CD8-positive, alpha-beta T cell (primary cell): ENCODE measurements at places on chromosomes 11 and 22.
A peak's percentile ranks its signal among the peaks of the same experiment; 100 is the strongest.

DNA sequence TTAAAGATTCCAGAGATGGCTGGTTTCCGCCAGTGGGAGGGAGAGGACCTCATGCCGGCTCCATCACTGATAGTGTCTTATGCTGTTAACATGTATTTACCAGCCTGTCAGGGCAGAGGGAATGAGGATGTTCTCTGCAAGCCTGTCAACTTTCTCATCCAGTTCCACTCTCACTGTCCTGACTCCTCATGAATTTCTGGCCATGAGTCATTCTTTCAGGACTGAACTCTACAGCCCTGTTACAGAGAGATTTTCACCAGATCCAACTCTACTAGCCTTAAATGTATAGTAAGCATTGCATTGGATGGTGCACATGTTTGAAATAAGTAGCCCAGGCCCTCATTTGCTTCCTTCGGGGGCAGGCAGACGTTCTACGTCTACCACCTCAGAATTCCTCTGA, 387.7 kb downstream of the TMEM135 start:
- no peak for DNase-seq

DNA sequence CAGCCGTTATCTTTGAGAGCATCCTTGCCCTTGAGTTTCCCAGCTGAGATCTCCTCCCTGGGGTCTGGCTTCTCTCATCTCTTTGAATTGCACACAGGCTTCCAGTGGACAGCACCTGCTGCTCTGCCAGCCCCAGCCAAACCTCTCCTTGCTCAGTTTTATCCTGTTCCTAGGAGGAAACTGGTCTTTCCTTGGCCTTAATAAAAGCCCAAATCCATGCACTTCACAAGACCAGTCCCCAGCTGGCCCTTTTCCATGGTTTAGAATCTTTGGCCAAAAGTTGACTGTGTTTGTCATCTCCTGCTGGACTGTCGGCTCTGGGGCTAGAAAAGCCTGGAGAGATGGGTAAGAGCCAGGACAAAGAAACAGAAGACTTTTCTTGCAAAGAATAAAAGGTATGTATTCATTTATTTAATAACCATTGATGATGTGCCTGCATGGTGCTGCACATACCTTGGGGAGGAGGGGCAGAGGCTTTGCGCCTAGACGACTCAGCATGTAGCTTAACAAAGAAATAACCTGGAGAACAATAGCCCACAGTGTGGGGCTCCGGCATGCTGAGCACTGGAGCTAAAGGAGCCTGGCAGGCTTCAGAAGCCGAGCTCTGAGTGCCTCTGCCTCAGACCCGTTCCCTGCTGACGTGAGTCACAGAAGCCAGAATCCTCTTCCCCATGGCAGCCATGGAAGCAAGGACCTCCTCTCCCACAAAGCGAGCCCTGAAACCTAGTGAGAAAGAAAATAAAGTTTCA, 319.3 kb upstream of the B3GAT1 start:
- no peak for DNase-seq

DNA sequence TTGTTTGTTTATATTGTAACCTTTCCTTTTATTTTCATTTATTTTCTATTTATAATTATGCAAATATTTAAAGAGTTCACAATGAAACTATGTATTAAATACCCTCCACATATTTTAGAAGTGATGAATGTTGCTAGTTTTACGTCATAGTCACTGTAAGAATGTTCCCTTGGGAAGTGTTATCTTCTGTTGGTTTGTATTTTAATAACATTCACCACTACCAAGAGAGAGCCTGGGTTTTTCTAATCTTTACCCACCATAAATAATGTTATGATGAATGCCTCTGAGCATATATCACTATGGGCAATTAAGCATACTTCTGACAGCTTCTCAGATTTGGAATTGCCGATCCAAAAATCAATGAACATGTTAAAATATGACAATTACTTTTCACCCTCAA, 80.7 kb downstream of the GGT1 start:
- no peak for DNase-seq

DNA sequence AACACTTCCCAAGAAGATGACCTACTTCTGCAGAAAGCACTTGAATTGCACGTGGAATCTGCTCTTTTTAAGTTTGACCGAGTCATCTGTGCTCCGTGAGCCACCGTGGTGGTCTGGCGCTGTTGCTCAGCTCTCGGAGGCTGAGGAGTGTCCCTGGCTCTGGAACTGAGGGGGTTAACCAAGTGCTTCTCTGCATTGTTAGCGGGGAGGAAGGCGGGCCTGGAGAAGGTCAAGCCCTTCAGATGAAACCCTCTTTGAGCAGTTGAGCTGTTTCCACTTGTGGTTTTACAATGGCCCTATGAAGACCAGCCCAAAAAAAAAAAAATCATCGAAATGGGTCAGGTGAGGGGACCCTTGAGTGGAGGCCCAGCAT, 286.4 kb downstream of the NTM start:
- DNase-seq = no peak

GRCh38 chr11:3834664-3835461, 5.9 kb downstream of the RHOG start:
- no peak for DNase-seq

DNA sequence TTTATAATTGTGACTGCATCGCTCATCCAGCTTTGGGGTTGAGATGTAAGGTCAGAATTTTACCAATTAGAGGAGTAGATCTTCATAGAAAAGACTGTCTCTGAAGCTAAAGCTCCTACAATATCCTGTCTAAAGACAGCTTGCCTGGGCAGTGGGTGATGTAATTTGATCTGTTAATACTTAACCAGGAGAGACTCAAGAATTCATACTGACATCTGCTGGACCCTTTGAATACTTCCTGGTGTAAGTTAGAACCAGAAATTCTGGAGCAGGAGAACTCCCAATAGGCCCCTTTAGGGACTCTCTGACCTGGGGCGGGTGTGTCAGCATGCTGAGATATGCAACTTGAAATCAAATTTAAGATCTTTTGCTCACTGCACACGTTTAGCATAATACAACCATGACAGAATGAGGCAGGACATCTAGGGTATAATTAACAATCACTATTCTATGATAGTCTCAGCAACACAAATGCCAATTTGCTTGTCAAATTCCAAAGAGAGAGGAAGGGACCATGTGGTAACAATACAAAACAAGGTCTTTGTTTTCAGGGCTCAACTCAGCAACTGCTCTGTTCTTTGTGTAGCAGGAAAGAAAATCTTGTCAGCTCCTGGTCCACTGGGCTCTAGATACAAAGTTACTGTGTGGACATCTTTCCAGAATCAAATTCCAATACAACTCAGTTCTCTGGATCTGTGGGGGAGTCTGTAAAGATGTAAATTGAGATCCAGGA, 143.9 kb downstream of the INSC start:
- DNase-seq = no peak

DNA sequence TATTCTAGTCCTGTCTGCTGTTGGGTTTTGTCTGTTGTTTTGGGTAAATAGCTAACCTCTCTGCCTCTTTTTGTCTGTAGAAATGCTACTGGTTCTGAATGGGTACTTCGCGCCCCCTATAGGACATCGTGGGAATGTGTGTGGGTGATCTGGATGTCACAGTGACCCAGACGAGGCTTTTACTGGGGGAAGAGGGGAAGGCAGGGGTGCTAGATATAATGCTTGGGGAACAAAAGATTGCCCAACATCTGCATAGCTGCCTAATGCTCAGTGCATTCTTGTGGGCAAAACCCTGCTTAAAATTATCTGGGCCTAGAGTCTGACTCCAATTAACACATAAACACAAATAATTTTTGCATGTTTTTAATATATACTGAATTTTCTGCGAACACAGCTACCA, 57.7 kb downstream of the BMAL1 start:
- peak; percentile 82 for DNase-seq

GRCh38 chr11:71936825-71937224, 8.0 kb downstream of the RNF121 start:
- DNase-seq = no peak

- no peak for DNase-seq
Measured at GRCh38 chr11:133362916-133363315, 169.4 kb downstream of the OPCML start.

DNA sequence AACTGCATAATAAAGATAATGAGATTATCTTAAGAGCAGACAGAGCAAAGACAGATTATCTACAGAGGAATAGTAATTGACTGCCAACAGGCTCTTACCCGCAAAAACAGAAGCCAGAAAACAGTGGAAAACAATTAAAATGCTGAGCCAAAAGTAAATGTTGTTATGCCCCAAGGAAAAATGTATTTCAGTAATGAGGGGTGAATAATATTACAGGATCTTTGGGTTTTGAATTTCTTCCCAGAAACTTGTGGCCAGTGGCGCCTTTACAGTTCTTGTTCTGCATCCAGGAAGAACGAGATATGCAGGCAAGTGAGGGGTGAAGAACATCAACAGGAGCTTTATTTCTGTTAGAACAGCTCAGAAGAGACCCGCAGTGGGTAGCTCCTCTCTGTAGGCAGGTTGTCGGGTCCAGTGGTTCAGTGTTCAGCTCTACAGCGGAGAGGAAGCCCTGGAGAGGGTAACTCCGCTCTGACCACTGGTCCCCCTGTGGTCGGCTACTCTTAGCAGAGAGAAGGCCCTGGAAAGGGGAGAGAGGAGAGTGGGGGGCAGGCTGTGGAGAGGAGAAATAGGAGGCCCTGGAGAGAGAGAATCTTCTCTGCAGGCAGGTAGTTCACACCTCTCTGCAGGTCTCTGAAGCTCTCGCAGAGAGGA, 51.8 kb upstream of the SC5D start:
- DNase-seq = no peak

- DNase-seq = no peak
Measured at GRCh38 chr11:27416568-27417176, 53.7 kb upstream of the CCDC34 start.

DNA sequence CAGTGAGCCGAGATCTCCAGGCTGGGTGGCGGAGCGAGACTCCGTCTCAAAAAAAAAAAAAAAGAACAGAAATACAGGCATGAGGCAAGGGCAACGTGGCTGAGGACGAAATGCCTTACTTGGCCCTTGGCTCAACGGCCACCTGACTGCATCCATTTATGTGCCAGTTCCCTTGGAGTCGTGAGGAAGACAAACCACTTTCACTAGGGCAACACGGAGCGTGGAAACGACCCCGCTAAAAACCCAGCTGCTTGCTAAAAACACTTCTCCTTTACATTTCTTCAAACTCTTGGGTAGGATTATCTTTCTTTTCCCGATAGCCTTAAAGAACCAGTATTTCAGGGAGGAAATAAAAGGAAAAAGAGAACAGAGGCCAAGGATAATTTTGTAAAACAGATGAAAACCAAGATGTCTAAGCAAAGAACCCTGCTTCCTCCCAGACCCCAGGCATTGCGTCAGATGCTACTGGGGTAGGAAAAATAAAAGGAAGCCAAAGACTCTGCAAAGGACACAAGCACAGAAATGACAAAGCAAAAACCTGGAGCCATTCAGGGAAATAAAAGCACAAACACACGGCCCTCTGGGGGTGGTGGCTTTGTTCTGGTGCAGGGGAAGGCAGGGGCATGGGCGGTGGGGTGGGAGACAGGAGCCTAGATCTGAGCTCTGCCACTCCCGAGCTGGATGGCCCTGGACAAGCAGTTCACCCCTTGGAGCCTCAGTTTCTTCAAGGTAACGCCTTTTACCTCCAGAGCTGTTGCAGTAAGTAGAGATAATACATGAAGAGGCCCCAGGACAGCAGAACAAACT, 37.0 kb downstream of the PC start:
- DNase-seq = no peak

- no peak for DNase-seq
Measured at GRCh38 chr11:70230151-70230839, 27.2 kb downstream of the FADD start.

- peak; percentile 94 for DNase-seq
Measured at GRCh38 chr11:65639623-65640482, 2.0 kb downstream of the SIPA1 start.

- DNase-seq = no peak
Measured at GRCh38 chr11:102810950-102811660, 13.1 kb upstream of the MMP1 start.

GRCh38 chr11:2700415-2701211, 819 bp upstream of the KCNQ1OT1 start:
- DNase-seq = no peak

DNA sequence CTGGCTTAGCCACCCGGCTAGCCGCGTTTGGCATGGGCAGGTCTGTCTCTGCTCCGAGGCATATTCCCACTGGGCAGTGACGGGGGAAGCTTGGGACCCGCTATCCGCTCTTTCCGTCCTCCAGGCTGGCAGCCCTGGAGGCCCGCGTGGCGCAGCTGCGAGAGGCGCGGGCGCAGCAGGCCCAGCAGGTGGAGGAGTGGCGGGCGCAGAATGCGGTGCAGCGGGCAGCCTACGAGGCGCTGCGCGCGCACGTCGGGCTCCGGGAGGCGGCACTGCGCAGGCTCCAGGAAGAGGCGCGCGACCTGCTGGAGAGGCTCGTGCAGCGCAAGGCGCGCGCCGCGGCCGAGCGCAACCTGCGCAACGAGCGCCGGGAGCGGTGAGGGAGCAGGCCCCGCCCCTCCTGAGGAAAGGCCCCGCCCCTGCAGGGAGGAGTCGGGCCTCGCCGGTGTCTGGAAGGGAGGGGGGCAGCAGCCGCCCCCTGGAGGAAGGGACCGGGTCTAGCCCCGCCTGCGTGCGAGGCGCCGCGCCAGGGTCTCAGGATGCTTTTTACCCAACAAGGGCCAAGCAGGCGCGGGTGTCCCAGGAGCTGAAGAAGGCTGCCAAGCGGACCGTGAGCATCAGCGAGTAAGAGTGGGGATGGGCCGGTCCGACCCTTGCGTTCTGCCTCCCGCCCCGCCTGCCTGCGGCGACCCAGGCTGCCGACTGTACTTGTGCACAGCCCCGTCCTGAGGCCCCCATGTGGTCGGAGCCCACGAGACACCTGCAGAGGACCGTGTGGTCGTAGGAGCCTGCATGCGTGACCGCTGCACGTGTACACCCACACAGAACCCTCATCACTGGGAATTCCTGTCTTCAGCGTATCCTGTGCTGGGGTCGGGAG, 7.9 kb downstream of the ATG16L2 start:
- peak; percentile 94 for DNase-seq

DNA sequence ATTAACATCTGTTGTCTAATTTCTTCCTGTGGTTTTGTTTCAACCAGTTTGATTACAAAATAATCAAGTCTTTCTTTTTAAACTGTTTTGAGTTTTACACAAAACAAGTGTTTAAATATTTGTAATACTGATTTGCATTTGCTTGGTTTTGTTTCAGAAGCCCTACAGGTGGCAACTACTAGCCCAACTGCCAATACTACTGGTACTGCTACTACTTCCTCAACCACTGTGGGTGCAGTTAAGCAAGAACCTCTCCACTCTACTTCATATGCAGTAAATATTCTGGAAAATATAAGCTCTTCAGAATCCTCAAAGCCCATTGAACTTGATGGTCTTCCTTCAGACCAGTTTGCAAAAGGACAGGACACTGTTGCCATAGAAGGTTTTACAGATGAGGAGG, 61.1 kb downstream of the QSER1 start:
- DNase-seq = no peak

GRCh38 chr11:120771551-120772060, 252.3 kb upstream of the TBCEL start:
- no peak for DNase-seq

GRCh38 chr11:5671831-5672230, 13.0 kb downstream of the TRIM5 start:
- no peak for DNase-seq

- DNase-seq = no peak
Measured at GRCh38 chr22:36823186-36823839, 6.5 kb upstream of the PVALB start.

- no peak for DNase-seq
Measured at GRCh38 chr11:34158661-34159060, 53.2 kb downstream of the NAT10 start.

GRCh38 chr11:720642-721246, 14.7 kb downstream of the EPS8L2 start:
- peak; percentile 51 for DNase-seq

- DNase-seq = no peak
Measured at GRCh38 chr11:80816966-80817365, 1376.1 kb upstream of the TENM4 start.

GRCh38 chr11:35029979-35030682, 108.8 kb upstream of the CD44 start:
- no peak for DNase-seq

GRCh38 chr11:62647609-62648005, 1.2 kb upstream of the GANAB start:
- no peak for DNase-seq
